ENCODE measurements at places on chromosomes 1 and 21. TPM values are rescaled to one million over a fixed set of nuclear protein-coding genes. Genes with fewer than 3 reads are reported as not detected.

Gene EXO1
- 1.3 TPM for total RNA-seq

Gene COL6A2
- 941 TPM for total RNA-seq

Gene CTPS1
- total RNA-seq = 19.8 TPM

Gene KCNE2
- 0.47 TPM for total RNA-seq

Gene FAM110D
- total RNA-seq = not detected

Gene S100A3
- total RNA-seq = 10.8 TPM

Data from myocyte (in vitro differentiated cells).